Stimulated activated CD8-positive, alpha-beta memory T cell treated with anti-CD3 and anti-CD28 coated beads, Interleukin-2, amount 100 ng/mL, for 1 hour (primary cell): ENCODE measurements at places on chromosomes 13 and 19.

DNA sequence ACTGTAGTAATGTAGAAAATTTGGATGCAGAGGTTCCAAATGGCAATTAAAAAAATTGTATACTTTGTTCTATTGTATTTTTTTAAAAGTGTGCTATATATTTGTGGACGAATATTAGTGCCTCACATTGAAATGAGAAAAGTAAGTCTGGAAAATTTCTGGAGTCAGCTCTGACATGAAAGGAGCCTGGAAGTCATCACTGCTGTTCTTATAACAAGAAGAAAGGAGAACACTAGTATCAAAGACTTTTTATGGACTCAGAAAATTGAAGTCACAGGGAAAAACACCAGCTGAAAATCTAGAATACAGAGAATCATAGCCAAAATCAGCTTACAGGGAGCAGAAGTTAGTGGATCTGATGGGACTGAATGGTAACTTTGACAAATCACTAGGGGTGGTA, 1450.7 kb upstream of the SPRY2 start:
- DNase-seq, result no peak

GRCh38 chr13:110363010-110363409, 55.9 kb downstream of the COL4A2 start:
- DNase-seq, result no peak

DNA sequence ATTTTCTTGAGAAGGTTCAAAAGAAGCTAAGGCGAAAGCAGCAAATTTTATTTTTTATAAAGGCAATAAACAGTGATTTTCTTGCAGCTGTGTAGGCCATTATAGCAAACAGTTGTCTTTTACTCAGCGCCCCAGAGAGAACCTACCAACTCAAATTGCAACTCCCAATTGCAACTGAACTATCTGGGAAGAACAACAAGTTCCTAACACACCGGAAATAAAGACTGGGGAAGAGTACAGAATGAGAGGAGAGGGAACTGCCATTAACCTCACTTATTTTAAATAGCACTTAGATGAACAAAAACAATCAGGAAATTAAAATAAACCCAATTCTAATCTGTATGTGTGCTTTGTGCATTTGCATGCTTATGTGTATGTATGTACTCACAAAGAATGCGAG, 171.1 kb downstream of the KCTD12 start:
- no peak for DNase-seq

DNA sequence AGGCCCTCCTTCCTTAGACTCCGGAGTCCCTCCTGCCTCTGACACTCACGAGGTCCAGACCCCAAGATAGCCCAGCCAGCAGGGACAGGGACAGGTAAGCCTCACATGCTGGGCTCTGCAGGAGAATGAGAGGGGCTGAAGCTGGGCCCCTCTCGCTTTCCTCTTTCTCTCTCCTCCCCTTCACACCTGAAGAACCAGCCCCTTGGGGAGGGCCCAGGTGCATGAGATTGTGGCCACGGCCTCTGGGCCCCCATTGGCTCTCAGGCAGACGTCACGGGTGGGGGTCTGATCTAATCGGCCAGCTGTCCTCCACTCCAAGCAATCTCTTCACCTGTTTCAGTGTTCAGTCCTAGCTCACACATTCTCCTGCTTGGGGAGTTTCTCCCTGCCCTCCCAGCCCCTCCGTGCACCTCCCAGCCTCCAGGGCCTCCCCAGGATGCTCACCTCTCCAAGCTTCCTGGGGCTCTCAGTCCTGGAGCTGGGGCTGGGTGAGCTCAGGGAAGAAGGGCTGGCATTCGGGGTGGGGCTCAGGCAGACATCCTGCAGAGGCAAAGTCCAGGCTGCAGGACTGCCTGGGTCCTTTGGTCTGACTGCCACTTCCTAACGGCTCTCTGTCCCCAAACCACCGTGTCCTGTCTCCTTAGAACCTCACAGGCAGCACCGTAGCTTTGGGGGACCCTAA, 2.8 kb downstream of the TMEM150B start:
- no peak for DNase-seq

GRCh38 chr19:29999490-29999889, 57.5 kb downstream of the URI1 start:
- no peak for DNase-seq

DNA sequence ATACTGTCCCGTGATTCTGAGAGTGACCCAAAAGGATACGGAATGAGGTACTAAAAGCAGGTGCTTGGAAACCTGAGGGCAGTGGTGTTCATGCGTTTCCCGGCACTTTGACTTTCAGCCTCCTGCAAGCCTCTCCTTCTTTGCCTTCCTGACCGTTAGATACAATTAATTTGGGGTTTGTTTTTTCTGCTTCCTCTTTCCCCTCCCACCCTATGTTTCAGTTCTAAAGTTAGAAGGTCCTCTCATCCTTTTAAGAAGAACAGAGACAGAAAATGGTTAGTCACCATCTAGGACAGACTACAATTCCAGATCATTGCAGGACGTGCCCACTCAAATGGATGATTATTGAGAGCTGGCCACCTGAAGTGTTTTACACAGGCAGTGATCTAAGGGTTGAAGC, 1.8 kb upstream of the LILRB4 start:
- DNase-seq, result no peak

GRCh38 chr13:41516166-41516565, 58.8 kb downstream of the RGCC start:
- DNase-seq, result no peak

DNA sequence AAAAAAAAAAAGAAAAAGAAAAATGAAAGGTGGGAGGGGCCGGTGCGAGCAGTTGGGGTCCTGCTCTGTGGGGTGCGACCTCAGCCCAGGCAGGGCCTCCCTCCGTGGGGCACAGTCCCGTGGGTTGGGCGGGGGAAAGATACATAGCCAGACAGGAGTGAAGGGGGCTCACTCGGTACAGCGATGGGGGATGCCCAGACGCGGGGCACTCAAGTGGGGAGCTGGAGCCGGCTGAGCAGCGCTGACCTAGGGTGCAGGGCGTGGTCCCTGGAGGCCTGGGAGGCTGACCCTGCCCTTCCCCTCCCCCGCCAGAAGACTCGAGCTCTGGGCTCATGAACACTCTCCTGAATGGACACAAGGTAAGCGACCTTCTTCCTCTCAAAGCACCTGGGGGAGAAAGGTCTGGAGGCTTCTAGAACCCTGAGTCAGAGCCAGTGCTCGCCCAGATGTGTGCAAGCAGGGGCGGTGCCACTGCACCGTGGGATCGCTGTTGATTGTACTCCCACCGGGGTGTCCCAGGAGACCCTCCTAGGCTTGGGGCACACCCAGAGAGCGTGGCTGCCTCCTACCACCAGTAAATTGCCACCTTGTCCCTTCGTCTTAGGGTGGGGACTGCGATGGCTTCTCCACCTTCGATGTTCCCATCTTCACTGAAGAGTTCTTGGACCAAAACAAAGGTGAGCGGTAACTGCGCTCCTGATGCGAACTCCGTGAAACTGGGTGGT, 3.4 kb downstream of the HMG20B start:
- DNase-seq, result no peak
